ENCODE measurements at places on chromosomes 1 and 21. TPM values are rescaled to one million over a fixed set of nuclear protein-coding genes. Genes with fewer than 3 reads are reported as not detected.

The LCE1E gene
- total RNA-seq = not detected

The LCE2C gene
- not detected for total RNA-seq

The CREG1 gene
- total RNA-seq = 13.8 TPM

The IL12RB2 gene
- not detected for total RNA-seq

- H3K4me1 ChIP-seq = no peaks in the 10 kb centered on the region
- H3K27me3 ChIP-seq = peaks cover 19% of the 10 kb centered on the region
- H3K27ac ChIP-seq = no peak overlapping the region
- no peak overlapping the region for H3K4me3 ChIP-seq
Measured at GRCh38 chr1:18800258-18800657, 59.2 kb downstream of the TAS1R2 start.

GRCh38 chr1:87472716-87473115, 144.0 kb downstream of the LMO4 start:
- H3K4me3 ChIP-seq = no peak overlapping the region
- H3K27me3 ChIP-seq = no peaks in the 10 kb centered on the region
- H3K27ac ChIP-seq = no peak overlapping the region
- no peak for DNase-seq
- no peaks in the 10 kb centered on the region for H3K36me3 ChIP-seq
- H3K4me1 ChIP-seq = no peaks in the 10 kb centered on the region

DNA sequence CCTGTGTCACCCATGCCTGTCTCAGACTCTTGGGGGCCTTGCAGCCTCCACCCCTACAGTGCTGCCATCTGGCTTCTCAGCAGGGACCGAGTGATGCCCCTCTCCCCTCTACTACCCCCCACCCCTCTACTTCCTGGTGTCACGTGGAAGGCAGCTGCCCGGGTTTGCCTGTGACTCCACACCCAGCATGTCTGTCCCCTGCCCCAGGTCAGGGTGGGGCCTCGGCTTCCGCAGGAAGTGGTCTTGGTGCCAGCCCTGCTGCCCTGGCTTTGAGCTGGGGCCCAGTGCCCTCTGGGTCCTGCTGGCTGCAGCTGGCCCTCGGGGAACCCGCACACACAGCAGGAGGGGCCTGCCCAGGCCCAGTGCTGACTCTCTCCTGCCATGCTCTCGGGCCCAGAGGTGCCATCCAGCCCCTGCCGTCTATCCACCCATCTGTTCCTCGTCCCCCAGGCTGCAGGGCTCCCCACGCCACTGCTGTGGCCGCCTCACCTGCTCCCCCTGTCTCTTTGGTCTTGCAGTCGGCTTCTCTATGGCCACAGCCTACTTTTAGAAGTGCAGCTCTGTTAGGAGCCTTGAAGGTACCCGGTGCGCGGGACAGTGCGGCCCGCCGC, 24.0 kb downstream of the PLCH2 start:
- H3K27ac ChIP-seq = peak overlapping the region; percentile 57
- peaks cover 9% of the 10 kb centered on the region for H3K4me1 ChIP-seq
- no peak overlapping the region for H3K4me3 ChIP-seq
- H3K36me3 ChIP-seq = no peaks in the 10 kb centered on the region
- H3K27me3 ChIP-seq = no peaks in the 10 kb centered on the region
- DNase-seq = no peak

Measured in naive thymus-derived CD8-positive, alpha-beta T cell (primary cell).